ENCODE measurements at places on chromosomes 5 and 9.

DNA sequence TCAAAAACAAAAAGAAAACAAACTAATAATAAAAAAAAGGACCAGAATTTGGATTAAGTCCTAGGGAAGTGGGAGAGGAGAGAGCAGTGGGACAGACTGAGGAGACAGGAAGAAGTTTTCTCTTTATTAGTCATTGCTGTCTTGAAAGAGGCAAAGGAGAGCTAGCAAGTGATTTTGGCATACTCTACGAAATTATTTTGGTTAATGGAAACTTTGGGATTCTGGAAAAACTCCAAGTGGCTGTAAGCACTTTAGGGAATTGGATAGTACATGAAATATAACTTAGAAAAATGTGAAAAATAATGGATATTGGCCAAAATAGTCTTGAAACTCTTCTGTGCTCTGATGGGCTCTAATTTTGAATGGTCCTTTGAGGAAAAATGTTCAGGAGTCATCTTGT, 1641.8 kb upstream of the WWC1 start:
- DNase-seq, result no peak

GRCh38 chr5:176888016-176888864, 10.9 kb downstream of the HK3 start:
- DNase-seq, result no peak

GRCh38 chr5:5788793-5789192, 366.3 kb downstream of the ICE1 start:
- DNase-seq, result no peak

GRCh38 chr5:3517348-3517747, 78.3 kb upstream of the IRX1 start:
- DNase-seq, result no peak

DNA sequence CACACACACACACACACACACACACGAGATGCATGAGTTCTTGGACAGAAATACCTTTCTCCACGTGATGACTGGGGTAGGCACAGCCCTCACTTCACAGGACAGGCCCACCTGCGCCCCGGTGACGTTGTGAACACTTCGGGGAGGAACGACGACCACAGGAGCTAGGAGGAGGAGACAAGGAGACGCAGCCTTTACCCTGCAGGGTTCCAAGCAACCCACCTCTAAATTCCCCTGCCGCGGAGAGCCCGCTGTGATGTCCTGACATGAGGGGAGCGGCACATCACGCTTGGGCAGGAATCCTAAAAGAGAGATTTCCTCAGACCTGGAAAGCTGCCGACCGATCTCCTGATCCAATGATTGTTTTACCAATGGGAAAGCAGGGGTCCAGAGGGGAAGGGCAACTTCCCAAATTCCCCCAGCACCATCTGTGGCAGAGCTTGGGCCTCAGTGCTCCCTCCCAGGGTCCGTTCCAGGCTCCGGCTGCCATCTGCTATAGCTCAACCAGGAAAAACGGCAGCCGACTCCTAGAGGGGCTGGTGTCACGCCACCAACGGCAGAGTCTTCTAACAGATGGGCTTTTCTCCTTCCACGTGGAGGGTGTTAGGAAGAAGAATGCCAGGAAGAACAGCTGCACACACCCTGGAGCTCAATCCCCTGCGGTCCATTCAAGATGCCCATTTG, 10.1 kb downstream of the IGFBPL1 start:
- DNase-seq, result no peak

DNA sequence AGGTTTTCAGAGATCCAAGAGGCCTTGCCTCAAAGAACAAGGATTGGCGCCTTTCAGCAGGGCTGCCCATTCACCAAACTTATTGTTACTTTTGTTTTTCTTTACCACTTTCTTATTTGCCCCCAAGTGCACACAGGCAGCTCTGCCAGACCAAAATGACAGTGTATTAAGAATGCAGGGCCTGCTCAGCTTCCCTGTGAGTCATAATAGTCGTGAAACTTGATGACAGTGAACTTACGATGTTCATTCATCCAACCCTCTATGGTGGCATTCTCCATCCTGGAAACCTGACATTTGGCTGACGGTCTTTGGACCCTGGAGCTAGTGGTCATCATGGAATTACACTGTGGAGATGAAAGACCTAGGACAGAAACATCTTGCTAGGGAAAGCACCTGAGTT, 44.3 kb downstream of the UBE2QL1 start:
- no peak for DNase-seq

DNA sequence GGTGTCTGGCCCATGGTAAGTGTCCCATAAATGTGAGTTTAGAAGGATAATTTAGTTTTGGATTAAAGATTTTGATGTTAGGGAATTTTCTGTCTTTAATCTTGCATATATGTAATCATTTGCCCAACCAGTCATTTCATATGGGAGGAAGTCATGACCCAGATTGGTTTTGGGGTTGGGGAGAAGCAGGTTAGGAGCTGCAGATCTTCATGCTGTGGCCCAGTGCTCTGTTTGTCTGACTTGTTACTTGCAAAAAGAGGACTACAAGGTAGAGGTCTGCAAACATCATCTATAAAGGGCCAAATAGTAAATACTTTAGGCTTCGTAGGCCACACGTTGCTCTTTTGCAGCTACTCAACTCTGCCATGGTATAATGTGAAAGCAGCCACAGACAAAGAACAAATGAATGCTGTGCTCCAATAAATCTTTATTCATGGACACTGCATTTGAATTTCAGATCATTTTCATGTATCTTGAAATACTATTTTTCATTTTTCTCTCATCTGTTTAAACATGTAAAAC, 16.8 kb downstream of the OSTF1 start:
- DNase-seq, result no peak

- no peak for DNase-seq
Measured at GRCh38 chr5:57601996-57602395, 119.4 kb upstream of the ACTBL2 start.

- no peak for DNase-seq
Measured at GRCh38 chr9:34563262-34563661, 26.3 kb downstream of the CNTFR start.

GRCh38 chr9:21761309-21761901, 41.0 kb upstream of the MTAP start:
- DNase-seq, result no peak

DNA sequence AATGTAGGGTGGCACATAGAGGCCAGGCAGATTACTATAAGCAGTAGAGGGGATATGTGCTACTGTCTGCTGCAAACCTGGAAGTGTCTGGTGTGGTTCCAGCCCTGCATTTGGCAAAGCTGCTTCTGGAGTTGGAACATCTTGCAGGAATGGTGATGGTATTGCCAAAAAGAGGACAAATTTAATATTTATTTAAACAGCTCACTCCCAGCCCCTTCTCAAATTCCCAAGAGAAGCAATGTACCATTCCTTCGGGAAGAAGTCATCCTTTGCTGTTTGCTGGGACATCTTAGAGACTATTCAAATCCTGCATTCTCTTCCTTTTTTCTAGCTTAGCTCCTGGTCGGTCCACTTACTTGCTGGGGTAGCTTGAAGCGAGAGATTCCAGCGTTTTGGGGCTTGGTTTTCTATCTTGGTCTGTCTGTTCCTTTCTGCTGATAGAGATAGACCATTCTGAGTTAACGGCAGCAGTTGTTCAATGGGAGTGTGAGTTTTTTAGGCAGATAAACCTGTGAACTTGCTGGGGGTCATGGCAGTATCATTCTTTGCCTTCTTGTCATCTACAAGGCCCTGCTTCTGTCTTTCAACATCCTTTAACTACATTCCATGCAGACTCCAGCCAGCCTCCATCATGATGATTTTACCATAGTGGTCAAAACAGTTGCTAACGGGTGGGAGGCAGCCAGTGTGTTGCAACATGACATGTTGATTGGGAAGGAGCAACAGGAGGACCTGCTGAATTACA, 69.9 kb downstream of the RCL1 start:
- DNase-seq, result peak; percentile 25

- no peak for DNase-seq
Measured at GRCh38 chr5:65926893-65927292, 518 bp downstream of the ERBIN start.

- no peak for DNase-seq
Measured at GRCh38 chr9:100449420-100449819, 22.5 kb downstream of the MSANTD3 start.

DNA sequence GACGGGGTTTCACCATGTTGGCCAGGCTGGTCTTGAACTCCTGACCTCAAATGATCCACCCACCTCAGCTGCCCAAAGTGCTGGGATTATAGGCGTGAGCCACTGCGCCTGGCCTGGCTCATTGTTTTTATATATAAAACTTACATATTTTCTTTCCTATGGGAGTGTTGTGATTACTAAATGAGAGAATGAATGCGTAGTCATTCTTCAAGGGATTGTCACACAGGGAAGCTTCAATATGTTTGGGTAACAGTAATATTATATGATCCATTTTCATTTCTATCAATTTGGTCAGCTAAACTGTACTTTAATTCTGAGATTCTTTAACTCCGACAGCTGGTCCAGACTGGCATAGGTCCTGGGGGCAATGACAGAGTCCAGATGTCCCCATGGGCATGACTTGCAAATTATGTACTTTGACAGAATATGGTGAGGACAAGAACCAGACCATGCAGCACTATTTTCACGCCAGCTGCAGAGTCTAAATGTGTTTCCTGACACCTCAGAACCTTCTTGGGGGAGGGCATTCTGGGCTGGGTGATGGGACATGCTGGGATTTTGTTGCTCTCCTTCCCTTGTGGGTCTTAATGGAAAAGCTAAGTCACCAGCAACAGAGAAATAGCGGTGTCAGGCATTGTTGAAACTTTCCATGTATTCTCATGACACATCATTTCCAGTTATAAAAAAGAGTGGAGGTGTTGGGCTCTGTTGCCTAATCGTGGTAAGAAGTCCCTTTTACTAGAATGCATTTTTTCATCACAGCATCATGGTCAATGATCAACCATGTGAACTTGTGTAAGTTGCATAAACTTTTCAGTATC, 40.9 kb upstream of the TNC start:
- peak; percentile 95 for DNase-seq

DNA sequence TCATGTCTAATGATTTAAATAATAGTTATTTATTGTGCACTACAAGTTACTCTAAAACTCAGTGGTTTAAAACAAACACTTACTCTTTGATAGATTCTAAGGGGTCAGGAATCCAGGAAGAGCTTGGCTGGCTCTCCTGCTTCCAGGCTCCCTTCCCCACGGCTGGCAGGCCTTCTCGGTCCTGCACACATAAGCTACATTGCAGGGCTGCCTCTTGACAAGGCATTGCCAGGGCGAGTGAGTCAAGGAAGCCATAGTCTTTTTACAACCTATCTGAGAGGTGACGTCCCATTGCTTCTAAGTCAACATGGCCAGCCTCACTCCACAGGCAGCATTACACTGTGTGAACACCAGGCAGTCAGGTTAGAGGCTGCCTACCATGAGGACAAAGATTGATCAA, 119.8 kb downstream of the AUH start:
- no peak for DNase-seq

GRCh38 chr9:107054146-107054545, 191.2 kb downstream of the ZNF462 start:
- no peak for DNase-seq

- no peak for DNase-seq
Measured at GRCh38 chr5:128667152-128667551, 129.1 kb upstream of the FBN2 start.

GRCh38 chr9:123002754-123003153, 30.7 kb upstream of the GPR21 start:
- no peak for DNase-seq

GRCh38 chr5:88144219-88145001, 124.2 kb downstream of the TMEM161B start:
- no peak for DNase-seq

DNA sequence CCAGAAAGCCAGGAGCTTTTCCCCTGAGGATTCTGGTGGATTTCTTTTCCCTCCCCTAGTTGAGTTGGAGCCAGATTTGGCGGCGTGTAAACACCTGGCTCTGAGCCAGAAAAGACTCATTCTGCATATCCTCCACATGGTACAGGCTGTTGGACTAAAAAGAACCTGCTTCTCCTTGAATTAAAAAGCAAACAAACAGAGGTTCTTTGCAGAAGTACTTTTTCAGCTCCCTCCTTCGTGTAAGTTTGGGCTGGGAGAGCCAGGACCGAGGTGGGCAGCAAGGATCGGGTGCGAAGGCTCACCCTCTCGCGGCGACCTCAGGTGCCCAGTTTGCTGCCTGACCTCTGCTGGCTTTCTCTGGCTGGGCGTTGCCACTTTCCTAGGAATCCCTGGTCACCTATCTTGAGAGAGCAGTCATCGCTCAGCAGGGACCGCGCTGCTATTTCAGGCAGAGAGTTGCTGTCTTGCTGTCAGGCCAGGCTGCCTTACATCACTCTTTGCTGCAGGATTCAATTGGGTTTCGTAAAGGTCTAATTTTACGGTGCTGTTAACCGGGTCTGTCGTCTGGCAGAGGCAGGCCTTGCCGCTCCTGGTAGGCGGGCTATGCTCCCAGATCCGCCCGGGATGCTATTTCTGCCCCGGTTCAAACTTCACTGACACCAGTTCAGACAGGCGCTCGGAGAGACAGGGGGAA, 3.2 kb downstream of the PAPPA start:
- DNase-seq, result peak; percentile 71

DNA sequence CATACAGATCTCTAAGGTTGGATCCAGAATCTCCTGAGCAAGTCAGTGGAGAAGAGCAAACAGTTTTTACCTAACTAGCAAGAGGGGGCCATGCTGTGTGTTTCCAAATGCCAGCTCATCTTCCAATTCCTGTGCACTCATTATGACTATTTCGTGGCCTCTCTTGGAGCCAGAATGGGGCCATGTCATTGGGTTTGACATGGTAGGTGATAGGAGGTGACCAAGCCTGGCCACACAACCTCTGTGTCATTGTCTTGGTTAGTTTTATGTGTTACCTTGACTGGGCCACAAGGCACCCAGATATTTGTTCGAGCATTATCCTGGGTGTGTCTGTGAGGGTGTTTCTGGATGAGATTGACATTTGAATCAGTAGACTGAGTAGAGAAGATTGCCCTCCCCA, 206.2 kb downstream of the HSPA4 start:
- no peak for DNase-seq

DNA sequence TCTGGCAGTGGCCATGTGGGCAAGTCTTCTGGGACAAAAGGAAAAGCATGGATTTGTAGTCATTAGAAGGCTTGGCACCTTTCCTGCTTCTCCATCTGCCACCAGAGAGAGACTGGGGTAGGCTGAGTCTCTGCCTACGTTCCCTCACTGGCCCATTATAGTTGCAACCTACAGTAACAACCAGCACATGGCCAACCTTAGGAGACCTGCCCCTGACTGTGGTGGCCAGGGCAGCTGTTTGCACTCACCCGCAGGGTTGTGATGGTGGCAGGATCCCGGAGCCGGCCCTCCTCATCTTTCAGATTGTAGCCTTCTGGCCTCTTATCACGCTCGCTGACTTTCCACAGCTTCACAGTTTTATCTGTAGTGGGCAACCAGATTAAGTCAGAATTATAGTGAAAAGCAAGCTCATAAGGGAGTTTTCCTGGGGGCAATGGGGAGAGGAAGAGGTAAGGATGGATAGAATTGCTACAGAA, 174.9 kb upstream of the GPR151 start:
- no peak for DNase-seq

- DNase-seq, result no peak
Measured at GRCh38 chr9:70477907-70478480, 63.5 kb upstream of the KLF9 start.

GRCh38 chr9:127972236-127972871, 8.4 kb downstream of the EEIG1 start:
- no peak for DNase-seq

Data from AG09309 (cell line).